Stimulated activated CD4-positive, alpha-beta T cell treated with anti-CD3 and anti-CD28 coated beads, Interleukin-4, amount 100 ng/mL, for 4 hours (primary cell): ENCODE measurements at places on chromosomes 11 and 22.

DNA sequence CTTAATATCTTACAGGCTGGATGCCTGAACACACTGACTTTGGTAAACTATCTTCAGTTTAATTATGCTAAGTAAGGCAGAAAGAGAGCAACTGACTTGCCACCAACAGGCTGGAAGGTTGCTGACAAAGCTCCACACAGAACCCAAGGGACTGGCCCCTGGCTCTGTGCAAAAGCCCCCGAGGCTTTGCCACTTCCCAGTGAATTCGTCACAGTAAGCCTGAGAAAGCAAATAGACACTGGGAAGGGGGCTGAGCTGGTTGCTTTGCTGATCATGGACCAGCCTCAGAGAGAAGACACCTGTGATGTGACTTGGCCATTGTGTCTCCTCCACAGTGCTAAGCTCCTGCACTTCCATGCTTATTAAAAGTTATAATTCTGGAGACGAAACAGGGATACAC lies 91.7 kb downstream of the BLID start:
- DNase-seq: no peak

DNA sequence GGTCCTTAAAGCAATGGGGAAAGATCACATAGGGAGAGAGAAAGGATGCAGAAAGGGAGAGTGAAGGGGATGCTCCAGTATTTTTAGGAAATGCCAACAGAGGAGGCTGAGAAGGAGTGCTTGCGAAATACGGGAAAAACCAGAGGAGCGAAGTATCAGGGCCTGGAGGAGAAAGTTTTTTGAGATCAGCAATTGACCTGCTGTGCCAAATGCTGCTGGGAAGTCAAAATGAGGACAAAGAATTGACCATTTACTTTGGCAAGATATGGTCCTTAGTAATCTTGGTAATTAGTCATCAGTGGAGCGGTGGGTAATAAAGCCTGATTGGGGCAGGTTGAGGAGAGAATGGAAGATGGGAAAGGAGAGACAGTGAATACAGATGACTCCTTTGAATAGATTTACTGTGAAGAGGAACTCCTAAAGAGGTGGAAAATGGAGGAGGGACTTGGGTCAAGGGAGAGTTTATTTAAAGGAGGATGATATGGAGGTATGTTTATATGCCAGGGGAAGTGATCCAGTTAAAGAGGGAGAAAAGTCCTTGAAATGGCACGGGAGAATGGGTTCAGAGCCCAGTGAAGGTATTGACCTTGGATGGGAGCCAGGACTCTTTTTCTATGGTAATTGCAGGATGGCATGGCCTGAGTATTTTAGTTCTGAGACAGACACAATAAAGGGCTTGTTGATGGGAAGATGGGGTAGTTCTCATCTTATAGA lies 111.5 kb downstream of the PKNOX2 start:
- no peak for DNase-seq

GRCh38 chr22:27195094-27195493 lies 537.7 kb downstream of the MIAT start:
- DNase-seq: no peak

GRCh38 chr11:34881900-34882299 lies 34.3 kb downstream of the APIP start:
- no peak for DNase-seq

- DNase-seq: no peak
These were observed 37.2 kb upstream of the ACER3 start for GRCh38 chr11:76823481-76824028.

- DNase-seq: no peak
These were observed 132.2 kb upstream of the CTSC start for GRCh38 chr11:88469561-88470225.

DNA sequence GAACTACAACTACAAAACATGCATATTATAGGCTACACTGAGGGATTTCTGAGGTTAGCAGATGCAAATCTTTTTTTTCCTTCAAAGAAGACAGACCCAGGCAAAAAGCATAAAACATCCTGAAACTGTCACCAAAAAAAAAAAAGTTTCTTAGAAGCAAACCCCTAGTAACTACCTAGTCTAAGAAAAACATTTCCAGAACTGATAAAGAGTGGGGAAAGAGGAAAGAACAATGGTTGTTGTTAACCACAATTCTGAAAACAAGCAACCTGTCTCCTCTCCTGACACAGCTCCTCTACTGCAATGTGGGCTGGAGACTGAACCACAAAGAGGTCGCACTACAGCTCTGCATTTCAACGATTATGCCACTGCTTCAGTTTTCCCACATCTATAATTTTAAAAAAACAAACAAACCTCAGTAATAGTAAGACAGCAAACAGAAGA lies 15.0 kb downstream of the DENND5A start:
- DNase-seq: no peak

DNA sequence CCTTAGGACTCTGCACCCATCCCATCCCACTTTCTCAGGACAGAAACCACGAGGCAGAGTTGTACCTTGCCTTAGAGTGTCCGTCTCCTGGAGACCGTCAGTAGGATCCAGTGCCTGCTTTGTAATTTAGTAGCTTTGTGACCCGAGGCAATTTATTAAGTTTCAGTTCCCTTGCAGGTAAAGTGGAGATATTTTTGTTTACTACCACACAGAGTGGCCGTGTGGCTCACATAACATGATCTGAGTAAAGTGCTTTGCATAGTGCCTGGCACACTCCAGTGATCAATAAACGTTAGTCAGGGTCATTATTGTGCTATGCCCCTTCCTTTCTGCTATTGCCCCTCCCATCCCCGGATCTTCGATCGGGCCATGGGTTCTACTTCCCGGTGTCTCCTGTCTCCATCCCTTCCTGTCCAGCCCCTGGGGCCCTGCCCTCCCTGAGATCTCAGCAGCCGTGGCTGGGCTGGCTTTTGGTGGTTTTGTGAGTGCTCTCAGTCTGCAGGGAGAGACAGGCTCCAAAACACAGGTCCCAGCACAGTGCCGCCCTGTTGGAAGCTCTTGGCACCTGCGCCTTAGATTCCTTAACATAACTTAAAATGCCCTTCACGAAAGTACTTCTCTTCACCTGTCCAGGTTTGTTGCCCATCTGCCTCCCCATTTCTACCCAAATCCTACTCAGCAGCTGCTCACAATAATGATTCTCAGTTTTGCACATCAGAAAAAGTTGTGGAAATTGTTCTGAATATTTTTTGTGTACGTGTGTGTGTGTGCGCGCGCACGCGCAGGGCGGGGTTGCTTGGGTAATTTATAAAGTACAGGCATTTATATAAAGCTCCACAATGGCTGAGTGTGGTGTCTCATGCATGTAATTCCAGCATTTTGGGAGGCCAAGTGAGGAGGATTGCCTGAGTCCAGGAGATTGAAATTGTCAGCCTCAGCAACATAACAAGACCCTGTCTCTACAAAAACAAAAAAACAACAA lies 753.7 kb downstream of the NTM start:
- no peak for DNase-seq
